Activated CD4-positive, CD25-positive, alpha-beta regulatory T cell (primary cell): ENCODE measurements at places on chromosomes 3 and 15.

GRCh38 chr3:150256318-150256717 is 151.8 kb upstream of the TSC22D2 start:
- no peak for DNase-seq

DNA sequence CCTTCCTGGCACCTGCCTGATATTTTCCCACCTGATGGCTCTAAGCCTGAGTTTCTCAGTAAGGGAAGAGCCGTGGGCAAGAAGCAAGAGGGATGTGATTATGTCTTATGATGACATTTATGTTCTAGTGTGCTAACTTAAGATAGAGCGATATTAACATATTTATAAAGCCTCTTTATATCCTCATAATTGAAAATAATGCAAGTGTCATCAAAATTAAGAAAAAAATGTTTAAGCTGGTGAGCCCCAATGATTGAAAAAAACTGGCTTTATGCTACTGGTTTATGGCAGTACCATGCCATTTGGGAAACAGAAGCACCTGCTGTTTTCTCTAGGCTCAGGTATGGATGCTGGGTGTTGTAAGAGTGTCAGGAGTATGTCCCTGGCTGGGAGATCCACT is 431.5 kb upstream of the TPM1 start:
- DNase-seq: no peak

DNA sequence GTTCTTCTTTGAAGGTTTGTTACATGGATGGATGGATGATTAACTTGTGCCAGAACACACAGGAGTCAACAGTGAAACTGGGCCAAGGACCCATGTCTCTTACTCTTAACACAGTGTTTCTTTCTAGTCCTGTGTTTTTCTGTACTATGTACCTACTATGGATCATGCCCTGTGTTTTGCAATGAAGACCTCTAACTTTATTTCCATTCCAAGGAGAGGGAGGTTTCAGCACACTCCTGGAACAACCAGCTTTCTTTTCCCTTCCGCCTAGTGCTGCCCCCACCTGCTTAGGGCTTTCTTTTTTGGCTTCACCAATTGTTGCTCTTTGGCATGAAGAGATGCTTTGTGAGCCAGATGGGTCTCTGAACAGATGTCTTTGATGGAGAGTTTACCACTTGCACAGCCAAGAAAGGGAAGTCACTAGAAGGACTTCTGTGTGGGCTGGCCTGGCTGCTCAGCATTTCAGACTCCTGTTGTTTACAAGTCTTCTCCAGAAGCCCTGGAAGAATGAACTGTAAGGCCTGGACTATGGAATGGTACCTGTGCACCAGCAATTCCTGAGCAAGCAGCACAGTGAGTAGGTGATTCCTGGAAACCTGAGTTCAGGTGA is 44.5 kb downstream of the SNAPC5 start:
- DNase-seq: no peak

- no peak for DNase-seq
Observed at GRCh38 chr15:31554261-31554660, 227.6 kb downstream of the KLF13 start.

DNA sequence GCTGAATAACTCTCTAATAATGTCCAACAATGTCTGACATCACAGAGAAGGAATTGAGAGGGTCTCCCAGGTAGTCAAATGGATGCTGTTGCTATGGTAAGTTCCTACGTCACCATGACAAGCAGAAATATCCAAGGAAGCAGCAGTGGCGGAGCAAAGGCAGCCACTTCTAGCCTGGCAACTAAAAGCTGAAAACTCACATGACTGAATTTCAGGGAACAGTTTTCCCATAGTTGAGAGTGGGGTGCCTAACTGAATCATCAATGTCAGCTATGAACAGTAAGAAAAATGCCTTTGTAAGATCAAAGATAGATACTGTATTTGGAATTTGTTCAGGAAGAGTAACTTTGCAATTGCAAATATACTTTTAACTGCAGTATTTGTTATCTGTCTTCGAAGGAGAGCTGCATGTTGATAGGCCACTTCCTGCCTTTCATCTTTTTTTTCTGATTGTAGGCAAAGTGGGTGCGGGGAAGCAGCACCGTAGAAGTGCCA is 161.7 kb downstream of the BBX start:
- no peak for DNase-seq

DNA sequence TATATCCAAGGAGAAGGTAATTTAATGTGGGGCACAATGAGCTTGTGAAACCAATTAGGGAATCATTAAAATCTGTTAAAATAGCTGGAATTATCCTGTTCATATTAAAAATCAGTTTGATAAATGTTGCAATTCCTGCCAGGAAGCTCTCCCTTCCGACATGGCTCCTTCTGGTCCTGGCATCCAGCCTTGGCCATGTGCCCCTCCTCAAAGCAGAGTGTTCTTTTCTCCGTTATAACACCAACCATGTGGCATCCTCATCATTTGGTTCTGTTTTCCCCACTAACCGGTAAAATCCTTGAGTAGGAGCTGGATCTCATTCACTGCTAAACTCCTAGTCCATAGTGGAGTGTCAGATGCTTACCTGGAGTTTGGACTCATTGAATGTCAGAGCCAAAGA is 127.2 kb downstream of the ARNT2 start:
- no peak for DNase-seq

GRCh38 chr3:58175187-58175436 is 35.7 kb downstream of the DNASE1L3 start:
- DNase-seq: no peak

DNA sequence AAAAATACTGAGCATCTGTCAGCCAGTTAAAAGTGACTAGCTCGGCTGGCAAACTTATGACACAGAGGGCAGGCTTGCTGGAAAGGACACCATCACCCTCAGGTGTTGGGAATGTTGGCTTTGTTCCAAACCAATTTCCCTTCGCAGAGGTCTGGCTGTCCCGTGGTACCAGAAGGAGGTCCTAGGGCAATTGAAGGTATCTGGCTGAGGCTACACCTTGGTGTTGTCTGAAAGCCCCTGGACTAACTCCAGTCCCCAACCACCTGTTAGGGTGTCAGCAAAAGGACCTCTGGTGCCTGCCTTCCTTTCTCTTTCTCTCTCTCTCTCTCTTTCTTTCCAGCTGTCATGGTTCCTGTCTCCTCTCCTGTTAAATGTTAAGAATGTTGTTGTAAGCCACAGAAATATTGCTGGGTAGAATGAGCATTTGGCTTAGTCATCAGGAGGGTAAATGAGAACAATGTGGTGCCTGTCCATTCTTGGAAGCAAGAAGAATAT is 12.5 kb downstream of the PRR20G start:
- DNase-seq: no peak

DNA sequence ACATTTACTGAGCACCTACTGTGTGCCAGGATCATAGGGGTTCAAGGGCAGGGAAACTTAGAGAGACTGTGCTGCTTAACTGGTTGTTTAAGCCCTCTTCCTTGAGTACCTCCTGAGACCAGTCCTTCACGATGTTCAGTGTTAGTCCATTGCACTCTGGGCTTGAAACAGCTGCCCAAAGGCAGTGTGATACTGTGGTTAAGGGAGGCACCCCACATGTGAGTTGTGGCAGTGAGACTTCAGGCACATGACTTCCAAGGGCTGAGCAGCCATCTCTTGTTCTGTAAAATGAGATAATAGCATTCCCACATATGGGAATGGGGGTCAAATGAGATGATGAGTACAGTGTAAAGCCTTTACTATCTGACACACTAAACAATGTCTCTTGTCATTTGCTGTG is 75.1 kb downstream of the LINGO1 start:
- no peak for DNase-seq
